GM18507 (cell line): ENCODE measurements at places on chromosomes 5 and 9.

- DNase-seq, result no peak
Observed at GRCh38 chr5:55908804-55909203, 57.6 kb downstream of the IL31RA start.

GRCh38 chr9:27784847-27785713 lies 211.8 kb upstream of the C9orf72 start:
- DNase-seq, result no peak

- DNase-seq, result no peak
Observed at GRCh38 chr9:13033959-13034693, 245.4 kb downstream of the MPDZ start.

DNA sequence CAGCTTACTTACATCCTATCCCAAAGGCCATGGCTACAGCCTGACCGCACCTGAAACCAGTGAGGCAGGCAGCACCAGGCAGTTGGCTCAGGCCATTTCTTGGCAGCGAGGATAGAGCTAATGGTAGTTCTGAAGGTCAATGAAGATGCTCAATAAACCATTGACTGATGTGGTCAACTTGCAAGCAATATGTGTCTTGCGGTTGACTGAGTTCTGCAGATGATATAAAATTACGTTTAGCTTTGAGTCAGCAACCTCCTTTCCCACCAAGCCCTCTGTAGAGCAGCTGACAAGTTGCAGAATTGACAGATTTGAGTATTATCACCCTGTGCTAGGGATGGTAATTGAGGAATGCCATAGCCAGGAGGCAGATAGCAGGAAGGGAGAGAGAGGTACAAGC lies 189.0 kb upstream of the PUM3 start:
- no peak for DNase-seq

DNA sequence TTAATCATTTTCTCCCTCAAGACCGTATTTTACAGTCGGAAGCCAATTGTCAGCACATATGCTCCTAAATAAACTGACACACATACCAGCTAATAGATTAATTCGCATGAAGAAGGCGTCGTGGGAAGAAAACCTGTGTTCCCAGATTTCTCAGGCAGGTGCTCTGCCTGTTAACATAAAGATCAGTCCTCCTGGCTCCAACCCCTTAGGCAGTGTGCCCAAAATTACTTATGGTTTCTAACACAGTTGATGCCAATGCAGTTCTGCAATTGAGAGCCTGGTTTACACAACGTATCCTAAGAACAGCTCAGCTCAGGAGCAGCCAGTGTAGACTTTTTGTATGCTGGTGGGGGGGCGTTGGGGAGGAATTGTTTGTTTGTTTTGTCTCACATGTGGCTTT lies 208.3 kb downstream of the ENC1 start:
- DNase-seq, result no peak

GRCh38 chr9:22079873-22080341 lies 70.8 kb upstream of the CDKN2B start:
- DNase-seq, result peak; percentile 3

- no peak for DNase-seq
Observed at GRCh38 chr5:171537070-171537849, 117.8 kb downstream of the FGF18 start.

GRCh38 chr9:123389070-123389469 lies 33.1 kb downstream of the CRB2 start:
- DNase-seq, result no peak

GRCh38 chr5:85512896-85513295 lies 1104.8 kb upstream of the COX7C start:
- no peak for DNase-seq

GRCh38 chr9:71587576-71588362 lies 180.5 kb downstream of the CEMIP2 start:
- DNase-seq, result no peak
